A549 treated with Hydrocortisone at 1 μM for 4 hours (cell line): ENCODE measurements at places on chromosomes 16 and 17. TPM values are rescaled to one million over a fixed set of nuclear protein-coding genes. Genes with fewer than 3 reads are reported as not detected.

The SLC5A10 gene
- total RNA-seq, result 0.20 to 0.25 TPM (median 0.21 TPM) in 5 replicates

The SLC16A6 gene
- total RNA-seq, result 0.29 to 0.69 TPM (median 0.30 TPM) in 5 replicates

The NOD2 gene
- 0.01 to 0.21 TPM (median 0.04 TPM) in 4 of 5 replicates, not detected in the other for total RNA-seq

The SLC22A31 gene
- 0.92 to 1.9 TPM (median 1.4 TPM) in 5 replicates for total RNA-seq

The PLXDC1 gene
- total RNA-seq, result 0.02 to 0.33 TPM (median 0.14 TPM) in 5 replicates

The SLC25A39 gene
- 156 to 206 TPM (median 192 TPM) in 5 replicates for total RNA-seq

The GSDMA gene
- not detected in 5 replicates for total RNA-seq

The C1QL1 gene
- 15.2 to 32.8 TPM (median 28.1 TPM) in 5 replicates for total RNA-seq

The TCAP gene
- 0.70 to 1.2 TPM (median 0.93 TPM) in 5 replicates for total RNA-seq

The TMEM220 gene
- total RNA-seq, result 1.7 to 2.9 TPM (median 2.4 TPM) in 5 replicates

The TNFRSF13B gene
- not detected in 5 replicates for total RNA-seq

The CFAP97D1 gene
- 0.02 to 0.03 TPM (median 0.03 TPM) in 3 of 5 replicates, not detected in the others for total RNA-seq

The TTLL6 gene
- 0.54 to 0.99 TPM (median 0.56 TPM) in 5 replicates for total RNA-seq

The KRTAP4-1 gene
- total RNA-seq, result 0.10 to 0.29 TPM (median 0.16 TPM) in 3 of 5 replicates, not detected in the others

The USP43 gene
- 3.4 to 4.5 TPM (median 4.0 TPM) in 5 replicates for total RNA-seq

The OR1F1 gene
- 0.15 to 0.44 TPM (median 0.31 TPM) in 5 replicates for total RNA-seq

The FN3K gene
- total RNA-seq, result 8.3 to 9.5 TPM (median 9.0 TPM) in 5 replicates

The KRT9 gene
- not detected in 5 replicates for total RNA-seq

The C17orf113 gene
- 0.53 to 0.92 TPM (median 0.73 TPM) in 5 replicates for total RNA-seq

The KRT39 gene
- total RNA-seq, result not detected in 5 replicates

The TBC1D3G gene
- total RNA-seq, result not detected in 5 replicates

The PDILT gene
- total RNA-seq, result not detected in 5 replicates
